Suppressor macrophage (primary cell): ENCODE measurements at places on chromosomes 4 and X.

- no peak for DNase-seq
Observed at GRCh38 chrX:86946569-86946968, 571.0 kb upstream of the KLHL4 start.

DNA sequence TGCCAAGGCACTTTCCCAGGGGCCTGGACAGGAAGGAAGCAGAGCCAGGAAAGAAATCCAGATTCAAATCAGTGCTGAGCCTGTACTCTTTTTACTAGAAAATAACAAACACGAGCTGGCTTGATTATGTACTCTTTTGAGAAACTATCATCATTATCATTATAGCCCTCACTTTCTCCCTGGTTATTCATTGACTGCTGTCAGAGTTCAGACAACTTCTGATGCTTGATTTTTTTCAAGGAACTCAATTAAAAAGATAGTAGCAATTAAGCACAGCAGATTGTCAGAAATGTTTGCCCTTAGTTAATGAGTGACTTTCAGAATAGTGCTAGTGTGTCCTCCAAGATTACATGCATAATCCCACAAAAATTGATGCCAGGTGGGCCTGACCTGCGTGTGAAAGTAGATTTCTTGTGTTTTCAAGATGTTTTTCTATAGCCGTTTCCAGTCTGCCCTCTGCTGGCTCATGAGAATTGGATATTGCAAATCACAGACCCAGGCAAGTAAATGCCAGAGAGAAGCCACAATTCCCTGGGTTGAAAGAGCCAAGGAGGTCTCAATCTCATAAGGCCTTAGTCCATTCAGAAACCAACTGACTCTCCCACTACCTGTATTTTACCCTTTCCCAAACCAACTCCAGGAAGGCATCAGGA lies 14.3 kb upstream of the PNPLA4 start:
- DNase-seq, result no peak

- DNase-seq, result no peak
Observed at GRCh38 chrX:39896951-39897740, 200.6 kb downstream of the BCOR start.

GRCh38 chr4:14620567-14621141 lies 381.6 kb upstream of the CPEB2 start:
- no peak for DNase-seq

GRCh38 chr4:169620880-169621248 lies 486 bp downstream of the CLCN3 start:
- peak; percentile 22 for DNase-seq

DNA sequence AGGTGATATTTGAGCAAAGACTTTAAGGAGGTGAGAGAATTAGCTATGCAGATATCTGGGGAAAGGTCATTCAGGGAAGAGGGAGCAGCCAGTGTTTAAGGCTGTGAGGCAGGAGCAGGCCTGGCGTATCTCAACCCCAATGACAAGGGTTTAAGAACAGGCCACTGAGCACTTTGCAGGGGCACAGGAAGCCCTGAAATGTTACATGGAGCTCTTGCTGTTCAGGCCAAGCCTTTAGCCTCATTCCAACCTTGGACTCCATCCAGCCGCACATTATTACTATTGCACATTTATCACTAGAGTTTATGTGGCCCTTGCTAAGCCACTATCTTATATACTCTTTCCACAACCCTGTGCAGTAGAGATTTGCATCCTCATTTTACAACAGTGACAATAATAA lies 114.0 kb downstream of the EFNB1 start:
- no peak for DNase-seq

- no peak for DNase-seq
Observed at GRCh38 chr4:107599841-107600240, 120.2 kb downstream of the PAPSS1 start.
